ENCODE measurements at places on chromosomes 3 and 15.

- no peak for DNase-seq
Observed at GRCh38 chr3:56748663-56749231, 53.0 kb downstream of the ARHGEF3 start.

GRCh38 chr3:76352511-76353284, 567.3 kb upstream of the ZNF717 start:
- DNase-seq = no peak

- no peak for DNase-seq
Observed at GRCh38 chr15:48385031-48385830, 54.0 kb downstream of the DUT start.

GRCh38 chr15:66004618-66005262, 135.4 kb downstream of the RAB11A start:
- DNase-seq = no peak

DNA sequence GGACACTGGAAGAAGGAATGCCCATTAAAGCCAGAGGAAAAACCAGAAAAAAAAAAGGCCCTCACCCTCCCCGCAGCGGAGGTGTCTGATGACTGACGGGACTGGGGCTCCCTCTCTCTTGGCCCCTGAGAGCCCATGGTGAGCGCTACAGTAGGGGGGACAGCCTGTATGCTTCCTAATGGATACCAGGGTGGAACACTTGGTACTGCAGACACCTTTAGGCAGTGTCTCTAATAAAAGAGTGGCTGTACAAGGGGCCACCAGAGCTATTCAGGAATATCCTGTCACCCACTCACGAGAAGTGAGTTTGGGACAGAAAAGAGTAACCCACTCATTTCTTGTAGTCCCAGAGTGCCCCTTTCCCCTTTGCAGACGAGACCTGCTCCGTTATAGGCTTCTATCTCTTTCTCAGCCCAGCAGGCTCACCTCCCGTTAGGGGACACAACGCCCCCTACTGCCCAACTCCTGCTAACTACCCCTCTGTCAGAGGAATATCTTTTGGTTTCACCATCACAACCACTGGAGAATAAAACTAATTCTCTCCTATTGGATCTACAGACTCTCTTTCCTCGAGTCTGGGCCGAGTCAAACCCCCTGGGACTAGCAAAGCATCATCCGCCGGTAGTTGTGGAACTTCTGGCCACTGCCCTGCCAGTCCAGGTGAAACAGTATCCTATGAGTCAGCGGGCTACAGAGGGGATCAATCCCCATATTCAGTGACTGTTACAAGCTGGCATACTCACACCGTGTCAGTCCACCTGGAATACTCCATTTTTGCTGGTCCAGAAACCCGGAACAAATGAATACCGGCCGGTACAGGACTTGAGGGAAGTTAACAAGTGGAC, 40.8 kb downstream of the ZBTB11 start:
- DNase-seq = no peak

GRCh38 chr3:62462104-62462762, 88.9 kb upstream of the FEZF2 start:
- DNase-seq = no peak

DNA sequence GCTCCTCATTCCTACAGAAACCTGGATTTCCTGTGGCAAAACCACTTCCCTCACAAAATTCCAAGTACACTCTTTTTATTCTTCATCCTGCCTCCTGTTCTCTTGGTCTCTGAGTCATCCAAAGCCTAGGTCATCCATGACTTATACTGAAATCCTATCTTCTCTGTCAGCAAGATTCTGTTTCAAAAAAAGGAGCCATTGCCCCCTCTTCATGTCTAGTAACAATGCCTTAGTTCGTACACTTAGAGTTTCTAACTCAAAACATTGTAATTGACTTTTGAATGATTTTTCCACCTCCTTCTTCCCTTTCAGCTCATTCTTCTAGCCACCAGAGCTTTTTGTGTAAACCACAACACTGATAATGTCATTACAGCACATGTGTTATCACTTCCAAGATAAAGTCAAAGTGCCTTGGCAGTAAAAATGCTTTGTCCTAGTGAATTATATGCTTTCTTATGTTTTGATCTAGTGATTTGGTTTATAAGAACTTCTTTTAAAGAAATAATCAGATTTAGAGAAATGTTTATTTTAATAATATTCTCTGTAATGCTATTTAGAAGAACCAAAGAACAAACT, 256.5 kb upstream of the NECTIN3 start:
- peak; percentile 89 for DNase-seq
